KBM-7 (cell line): ENCODE measurements at places on chromosomes 1 and 21.

DNA sequence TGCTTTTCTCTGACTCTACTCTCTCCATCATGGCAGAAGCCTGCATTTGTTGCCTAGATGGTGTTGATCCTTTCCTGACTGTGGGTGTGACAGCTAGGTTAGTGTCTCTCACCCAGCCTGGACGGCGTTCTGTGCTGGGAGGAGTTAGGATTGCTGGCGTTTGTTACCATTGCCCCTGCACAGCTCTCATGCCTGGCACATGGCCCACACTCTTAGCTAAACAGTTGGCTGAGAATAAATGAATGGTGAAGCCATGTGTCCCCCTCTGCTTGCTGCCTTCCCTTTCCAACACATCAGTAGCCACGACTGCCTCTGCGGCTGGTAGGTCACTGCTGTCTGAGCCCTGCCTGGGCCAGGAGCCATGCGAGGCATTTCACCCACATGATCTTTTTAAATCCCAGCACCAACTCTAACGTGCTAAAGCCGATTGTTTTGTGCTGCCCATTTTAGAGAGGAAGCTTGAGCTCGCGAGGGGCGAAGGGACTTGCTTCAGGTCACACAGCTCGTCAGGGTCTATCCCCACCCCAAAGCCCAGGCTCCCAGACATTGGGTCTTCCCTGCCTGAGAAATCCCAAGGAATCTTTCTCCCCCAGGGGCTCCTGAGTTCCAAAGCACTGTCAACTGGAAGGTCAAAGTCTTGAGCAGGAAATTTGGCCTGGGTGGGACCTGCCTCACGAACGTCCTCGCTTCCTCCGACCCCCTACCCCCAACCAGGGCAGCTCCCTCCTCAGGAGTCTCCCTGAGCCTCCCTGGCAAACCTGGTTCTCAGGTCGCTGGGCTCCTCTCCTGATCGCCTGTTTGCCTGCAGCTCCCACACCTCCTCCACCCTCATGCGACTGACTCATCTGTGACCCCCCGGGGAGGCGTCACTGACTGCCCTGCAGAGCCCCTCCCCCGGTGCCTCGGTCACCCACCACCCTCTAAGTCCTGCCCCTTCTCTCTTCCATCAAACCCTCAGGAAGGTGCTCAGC lies 271.7 kb upstream of the C1orf174 start:
- no peak for DNase-seq

DNA sequence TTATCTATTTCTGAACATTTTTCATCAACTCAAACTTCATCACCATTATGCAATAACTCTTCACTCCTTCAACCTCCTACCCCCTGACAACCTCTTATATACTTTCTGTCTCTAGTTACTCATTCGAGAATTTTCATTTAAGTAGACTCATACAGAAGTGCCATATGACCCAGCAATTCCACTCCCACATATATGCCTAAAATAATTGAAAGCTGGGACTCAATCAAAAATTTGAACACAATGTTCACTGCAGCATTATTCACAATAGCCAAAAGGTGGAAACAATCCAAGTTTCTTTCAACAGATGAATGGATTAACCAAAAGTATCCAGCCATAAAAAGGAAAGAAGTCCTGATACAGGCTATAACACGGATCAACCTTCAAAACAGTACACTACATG lies 24.1 kb downstream of the COL11A1 start:
- no peak for DNase-seq

DNA sequence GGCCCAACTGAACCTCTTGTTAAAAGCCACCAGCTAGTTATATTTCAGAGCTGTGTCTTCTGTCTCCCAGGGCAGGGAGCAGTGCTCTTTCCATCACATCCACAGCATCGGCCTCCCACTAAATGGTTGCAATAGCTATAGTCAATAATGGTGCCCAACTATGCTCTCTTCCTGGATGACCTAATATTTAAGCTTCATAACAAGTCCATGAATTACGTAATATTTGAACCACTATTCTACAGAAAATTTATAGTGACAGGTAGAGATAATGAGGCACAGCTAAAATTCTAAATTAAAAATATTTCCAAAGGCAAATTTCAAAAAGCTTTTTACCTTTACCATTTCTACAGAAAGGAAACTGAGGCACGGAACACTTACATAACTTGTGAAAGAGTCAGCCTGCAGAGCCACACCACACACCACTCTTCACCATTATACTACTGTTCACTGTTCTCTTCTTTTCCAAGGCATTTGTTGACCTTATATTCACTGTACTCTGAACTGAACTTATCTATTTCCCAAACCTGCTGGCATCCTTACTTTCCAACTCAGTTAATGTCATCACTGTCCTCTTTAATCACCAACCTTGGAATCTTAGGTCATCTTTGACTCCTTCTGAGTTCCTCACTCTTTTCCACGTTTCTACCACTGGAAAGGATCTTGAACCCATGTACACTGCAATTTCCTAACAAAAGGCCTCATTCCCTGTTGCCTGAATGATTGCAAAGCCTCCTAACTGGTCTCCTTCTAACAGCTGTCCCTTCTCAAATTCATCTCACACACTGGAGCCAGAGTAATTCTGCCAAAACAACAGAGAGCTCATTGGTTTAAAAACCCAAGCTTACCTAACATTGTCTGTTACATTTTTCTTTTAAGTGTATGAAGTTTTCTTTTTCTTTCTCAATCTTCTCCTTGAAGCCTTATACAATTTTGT lies 85.5 kb downstream of the DDAH1 start:
- no peak for DNase-seq

- DNase-seq, result peak; percentile 49
Observed at GRCh38 chr1:6612641-6613360, 730 bp upstream of the PHF13 start.

GRCh38 chr1:178573330-178573729 lies 60.4 kb downstream of the TEX35 start:
- no peak for DNase-seq

DNA sequence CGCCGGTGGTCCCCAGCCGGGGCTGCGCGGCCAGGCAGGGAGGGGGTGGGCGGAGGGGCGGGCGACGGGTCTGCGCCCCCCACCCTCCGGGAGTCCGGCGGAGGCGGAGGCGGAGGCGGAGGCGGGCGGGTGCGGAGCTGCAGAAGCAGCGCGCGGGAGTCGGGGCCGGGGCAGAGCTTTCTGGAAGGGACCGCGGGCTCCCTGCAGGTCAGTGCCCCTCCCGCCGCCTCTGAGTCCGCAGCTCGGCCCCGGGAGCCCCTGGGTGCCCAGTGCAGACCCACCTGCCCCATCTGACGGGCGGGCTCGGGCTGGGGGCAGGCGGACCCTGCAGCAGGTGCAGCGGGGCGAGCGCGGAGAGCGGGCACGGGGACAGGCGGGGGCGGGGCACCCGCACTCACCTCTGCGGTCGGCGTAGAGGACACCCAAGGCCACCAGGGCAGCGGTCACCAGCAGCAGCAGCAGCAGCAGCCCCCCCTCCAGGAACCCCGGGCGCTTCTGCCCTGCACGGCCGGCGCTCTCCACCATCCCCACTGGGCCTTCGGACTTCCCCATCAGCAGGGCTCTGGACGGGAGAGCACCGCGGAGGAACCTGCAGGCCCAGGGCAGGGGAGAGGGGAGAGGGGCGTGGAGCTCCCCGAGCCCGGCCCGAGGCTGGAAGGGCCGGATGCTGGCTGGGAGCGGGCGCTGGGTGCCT lies 3.7 kb downstream of the MMEL1 start:
- DNase-seq, result no peak

DNA sequence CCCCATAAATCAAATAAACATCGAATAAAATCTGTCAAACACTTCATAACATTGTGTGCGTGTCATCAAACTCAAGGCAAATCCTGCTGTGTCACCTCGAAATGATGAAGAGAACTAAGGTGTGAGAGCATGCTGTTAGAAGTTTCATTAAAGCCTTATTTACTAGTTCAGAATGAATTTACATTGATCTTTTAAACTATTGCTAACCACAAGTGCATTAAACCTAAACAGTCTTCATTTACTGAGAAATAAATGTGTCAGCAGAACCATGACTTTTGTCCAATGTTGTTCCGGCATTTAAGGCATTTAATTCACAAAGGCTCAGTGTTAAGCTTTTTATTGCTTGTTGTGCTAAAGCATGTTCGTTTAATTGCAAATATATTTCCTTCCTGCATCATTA lies 474.4 kb downstream of the SETD4 start:
- DNase-seq, result no peak

- no peak for DNase-seq
Observed at GRCh38 chr1:242827538-242827937, 303.0 kb upstream of the PLD5 start.

- no peak for DNase-seq
Observed at GRCh38 chr1:63909526-63909925, 135.7 kb downstream of the ROR1 start.

DNA sequence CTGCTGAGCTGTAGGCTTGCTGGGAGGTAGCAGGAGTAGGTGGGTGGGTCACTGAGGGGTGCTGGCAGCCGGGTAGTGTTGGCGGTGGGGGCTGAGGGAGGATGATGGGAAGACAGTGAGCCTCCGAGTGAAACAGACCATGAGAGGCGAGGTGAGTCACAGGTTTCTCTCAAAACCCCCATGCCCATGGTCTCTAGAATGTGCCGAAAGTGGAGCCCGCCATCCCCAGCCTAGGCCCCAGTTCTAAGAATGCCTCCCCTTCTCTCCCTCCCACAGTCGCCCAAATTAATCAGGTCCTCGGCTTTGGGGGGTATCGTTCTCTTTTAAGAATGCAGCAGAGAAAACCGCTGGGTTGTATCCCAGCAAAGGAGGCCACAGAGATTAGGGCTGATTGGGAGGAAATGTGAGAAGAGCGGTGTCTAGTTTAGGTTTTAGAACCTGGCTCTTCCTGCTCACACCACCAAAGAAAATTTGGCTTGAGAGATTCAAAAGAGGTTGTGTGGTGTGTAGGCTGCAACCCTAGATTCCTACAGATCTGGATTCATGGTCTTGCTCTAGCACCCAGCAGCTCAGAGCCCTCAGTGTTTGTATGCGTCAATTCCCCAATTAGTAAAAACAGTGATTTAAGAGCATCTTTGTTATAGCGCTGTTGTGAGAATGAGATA lies 27.7 kb upstream of the IL19 start:
- DNase-seq, result no peak

DNA sequence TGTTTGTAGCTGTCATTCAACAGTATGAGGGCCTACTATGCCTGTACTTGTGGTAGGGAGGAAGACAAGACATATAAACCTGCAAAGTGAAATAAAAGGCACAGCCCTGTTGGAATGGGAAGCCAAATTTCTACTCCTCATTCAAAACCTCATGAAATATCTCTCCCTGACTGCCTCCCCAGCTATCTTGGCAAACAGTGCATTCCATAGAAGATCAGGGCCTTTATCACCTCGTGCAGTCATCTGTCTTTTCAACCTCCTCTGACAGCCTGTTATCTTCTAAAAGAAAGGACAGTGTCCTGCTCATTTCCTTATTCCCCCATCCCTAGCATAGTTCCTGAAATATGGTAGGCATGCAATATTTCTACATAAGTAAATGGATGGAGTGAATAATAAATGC lies 71.0 kb downstream of the SH3GLB1 start:
- no peak for DNase-seq

GRCh38 chr1:230310381-230311163 lies 115.6 kb downstream of the PGBD5 start:
- DNase-seq, result peak; percentile 74

DNA sequence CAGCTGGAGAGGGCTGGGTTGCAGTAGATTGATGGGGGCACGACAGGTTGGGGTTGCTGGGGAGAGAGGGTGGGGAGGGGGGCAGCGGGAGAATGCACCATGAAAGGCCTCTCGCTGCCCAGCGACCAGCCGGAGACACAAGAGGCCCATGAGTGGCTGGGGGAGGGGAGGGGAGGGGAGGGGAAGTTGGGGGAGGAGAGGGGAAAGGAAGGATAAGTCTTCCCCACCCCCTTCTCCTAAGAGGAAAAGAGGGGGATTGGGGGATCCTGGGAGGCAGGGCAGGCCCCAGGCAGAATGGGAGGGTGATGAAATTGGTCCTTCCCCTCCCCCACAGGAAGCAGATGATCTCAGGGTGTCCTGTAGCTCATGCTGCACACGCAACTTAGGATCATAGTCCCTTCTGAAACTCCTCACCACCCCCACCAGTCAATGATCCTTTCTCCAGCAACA lies 45.7 kb downstream of the PAX7 start:
- no peak for DNase-seq

DNA sequence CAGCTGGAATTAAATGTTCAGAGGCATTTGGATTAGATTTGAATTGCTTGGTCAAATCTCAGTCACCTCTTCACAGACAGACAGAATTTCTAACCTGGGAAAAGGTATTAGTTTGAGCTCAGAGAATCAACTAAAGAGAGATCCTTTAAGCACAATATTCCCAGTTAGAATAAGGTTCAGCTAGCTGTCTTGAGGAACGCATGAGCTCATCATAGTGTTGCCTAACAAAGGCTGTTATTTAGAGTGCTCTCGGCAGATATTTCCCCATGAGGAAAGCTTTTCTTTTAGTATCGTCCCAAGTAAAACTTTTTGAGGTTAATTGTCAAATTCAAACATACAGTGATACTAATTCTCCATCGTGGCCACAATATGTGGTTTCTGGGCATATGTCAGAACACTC lies 269.9 kb downstream of the HLX start:
- no peak for DNase-seq

DNA sequence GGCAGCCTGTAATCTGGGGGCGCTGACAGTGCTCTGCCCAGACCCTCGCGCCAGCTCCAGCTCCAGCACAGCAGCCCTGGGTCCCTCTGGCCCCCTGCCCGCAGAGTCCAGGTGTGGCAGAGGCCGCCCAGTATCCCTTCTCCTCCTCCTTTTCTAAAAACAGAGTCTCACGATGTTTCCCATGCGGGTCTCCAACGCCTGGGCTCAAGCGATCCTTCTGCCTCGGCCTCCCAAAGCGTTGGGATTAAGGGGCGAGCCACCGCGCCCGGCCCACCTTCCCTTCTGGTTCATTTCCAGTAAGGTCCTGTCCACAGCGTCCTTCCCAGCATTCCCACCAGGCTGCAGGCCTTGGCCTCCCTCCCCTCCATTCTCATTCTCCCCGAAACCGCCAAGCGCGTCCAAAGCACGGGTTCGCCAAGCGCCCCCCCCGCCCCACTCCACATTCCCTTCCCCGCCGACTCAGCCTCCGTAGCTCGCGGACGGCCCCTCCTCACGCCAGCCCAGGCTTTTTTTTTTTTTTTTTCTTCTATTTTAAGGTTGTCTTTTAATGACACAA lies 2.0 kb upstream of the PCBP3 start:
- DNase-seq, result no peak

DNA sequence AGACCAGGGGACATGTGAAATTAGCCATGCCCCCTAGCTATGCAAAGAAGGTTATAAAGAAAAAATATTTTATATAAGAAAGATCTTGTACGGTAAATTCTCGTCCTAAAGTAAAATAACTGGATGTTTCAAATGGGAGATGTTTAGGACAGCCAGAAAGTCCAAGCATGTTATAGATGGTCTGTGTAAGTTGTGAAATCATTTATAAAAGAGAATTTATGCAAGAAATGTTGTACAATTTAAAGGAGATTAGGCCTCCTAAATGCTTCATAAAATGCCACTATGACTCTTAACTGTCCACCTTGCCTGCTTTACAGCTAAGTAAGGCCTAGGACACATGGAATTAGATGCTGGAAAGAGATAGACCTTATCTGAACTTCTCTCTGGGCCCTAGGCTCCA lies 118.1 kb upstream of the POGK start:
- DNase-seq, result peak; percentile 23

DNA sequence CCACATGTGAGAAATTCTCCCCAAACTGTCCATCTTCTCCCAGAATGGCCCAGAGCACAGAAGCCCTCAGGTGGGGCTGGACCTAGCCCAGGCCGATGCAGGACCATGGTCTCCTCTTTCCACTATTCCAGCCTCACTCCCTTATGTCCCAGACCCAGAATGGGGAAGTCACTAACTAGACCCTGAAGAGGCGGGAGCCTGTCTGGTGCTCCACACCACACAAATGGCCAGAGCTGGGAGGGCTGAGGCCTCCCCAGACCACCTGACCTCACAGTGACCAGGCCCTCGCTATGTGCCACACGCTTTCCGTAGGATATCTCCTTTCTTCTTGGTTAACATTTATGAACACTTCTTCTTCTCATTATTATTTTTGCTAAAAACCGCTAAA lies 54.9 kb upstream of the EDN2 start:
- DNase-seq, result no peak
